Bronchial epithelial cell (primary cell): ENCODE measurements at places on chromosomes 4 and X. TPM values are rescaled to one million over a fixed set of nuclear protein-coding genes. Genes with fewer than 3 reads are reported as not detected.
A peak's percentile ranks its signal among the peaks of the same experiment; 100 is the strongest.

GRCh38 chr4:157587681-157588423 lies 367.3 kb downstream of the GRIA2 start:
- DNase-seq = no peak

GC gene
- total RNA-seq = not detected in 2 replicates

HSFX2 gene
- not detected in 2 replicates for total RNA-seq

GRCh38 chrX:103927030-103927429 lies 35.4 kb upstream of the TMSB15B start:
- no peak for DNase-seq

GRCh38 chrX:12949205-12949926 lies 25.5 kb upstream of the TMSB4X start:
- no peak for DNase-seq

- peak; percentile 71 for DNase-seq
Measured at GRCh38 chrX:46180258-46180687, 364.9 kb downstream of the ZNF674 start.

GRCh38 chrX:138928737-138929459 lies 217.4 kb upstream of the FGF13 start:
- DNase-seq = no peak

DNA sequence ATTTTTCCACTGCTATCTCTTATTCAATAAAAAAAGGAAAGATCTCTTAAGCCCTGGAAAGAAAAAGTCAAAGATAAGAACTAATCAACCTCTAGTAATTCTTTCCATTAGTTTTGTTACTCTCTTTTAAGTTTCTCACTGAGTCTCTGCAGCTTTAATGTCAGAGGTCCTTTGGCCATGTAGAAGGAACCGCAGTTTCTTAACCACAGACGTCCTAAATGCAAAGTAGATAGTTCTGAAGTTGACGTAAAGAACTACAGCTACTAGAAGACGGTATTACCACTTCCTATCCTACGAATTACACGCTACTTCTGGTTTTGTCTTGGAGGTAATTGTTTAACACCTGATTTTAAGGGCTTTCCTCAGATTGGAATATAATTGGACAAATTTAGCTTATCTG lies 325.9 kb downstream of the ANKRD50 start:
- no peak for DNase-seq

DNA sequence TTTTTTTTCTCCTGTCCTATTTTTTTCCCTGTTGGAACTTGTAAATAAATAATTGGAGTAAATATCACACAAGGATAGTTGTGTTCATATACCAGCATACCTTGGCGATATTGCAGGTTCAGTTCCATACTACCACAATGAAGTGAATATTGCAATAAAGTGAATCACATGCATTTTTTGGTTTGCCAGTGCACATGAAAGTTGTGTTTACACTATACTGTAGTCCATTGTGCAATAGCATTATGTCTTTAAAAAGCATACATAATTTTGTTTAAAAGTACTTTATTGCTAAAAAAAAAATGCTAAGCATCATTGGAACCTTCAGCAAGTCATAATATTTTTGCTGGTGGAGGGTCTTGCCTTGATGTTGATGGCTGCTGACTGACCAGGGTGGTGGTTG lies 88.6 kb downstream of the GSTCD start:
- DNase-seq = no peak

GRCh38 chr4:10281996-10282395 lies 165.4 kb upstream of the WDR1 start:
- peak; percentile 75 for DNase-seq

GRCh38 chr4:2062808-2063524 lies 3.8 kb downstream of the NAT8L start:
- DNase-seq = no peak

GRCh38 chr4:95129031-95129430 lies 371.3 kb downstream of the BMPR1B start:
- no peak for DNase-seq
